ENCODE measurements at places on chromosomes 16 and 17.

GRCh38 chr16:76455257-76455656 is 178.1 kb downstream of the CNTNAP4 start:
- no peak for DNase-seq

- no peak for DNase-seq
These were observed 160.6 kb downstream of the IRF8 start for GRCh38 chr16:86059253-86060171.

- DNase-seq, result no peak
These were observed 145.8 kb upstream of the CDH5 start for GRCh38 chr16:66220702-66221101.

DNA sequence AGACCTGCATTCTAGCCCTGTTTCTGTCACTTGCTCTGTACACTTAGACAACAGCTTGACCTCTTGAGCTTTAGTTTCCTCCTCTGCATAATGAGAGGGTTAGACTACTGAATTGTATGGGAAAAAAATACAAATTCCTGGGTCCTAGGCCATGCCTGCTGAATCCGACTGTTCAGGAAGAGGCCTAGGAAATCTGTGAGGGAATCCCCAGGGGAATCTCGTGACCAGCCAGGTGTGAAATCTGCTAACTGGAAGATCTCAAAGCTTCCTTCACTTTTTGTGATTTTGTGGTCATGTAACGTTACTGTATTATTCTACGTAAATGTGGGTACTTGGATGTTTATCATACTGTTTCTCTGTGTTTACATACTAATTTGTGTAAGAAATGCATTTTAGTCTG is 58.2 kb downstream of the CYLD start:
- no peak for DNase-seq

DNA sequence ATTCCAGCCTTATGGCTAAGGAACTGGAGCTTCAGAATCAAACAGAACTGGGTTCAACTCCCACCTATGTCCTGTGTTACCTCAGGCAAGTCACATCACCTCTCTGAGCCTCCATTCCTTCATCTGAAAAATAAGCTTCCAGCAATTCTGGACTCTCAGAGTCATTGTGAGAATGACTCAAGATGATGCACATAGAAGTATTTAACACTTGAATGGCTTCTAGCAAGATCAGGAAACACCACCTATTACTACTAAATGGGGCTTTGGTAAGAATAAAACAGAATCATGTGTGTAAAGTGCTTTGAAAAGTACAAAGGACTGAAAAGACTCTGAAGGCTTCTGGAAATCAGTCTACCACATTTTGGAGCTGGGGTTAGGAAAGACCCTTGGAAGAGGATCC is 30.8 kb upstream of the CALB2 start:
- DNase-seq, result no peak

- peak; percentile 67 for DNase-seq
These were observed 9.8 kb downstream of the TMEM204 start for GRCh38 chr16:1543085-1543896.

DNA sequence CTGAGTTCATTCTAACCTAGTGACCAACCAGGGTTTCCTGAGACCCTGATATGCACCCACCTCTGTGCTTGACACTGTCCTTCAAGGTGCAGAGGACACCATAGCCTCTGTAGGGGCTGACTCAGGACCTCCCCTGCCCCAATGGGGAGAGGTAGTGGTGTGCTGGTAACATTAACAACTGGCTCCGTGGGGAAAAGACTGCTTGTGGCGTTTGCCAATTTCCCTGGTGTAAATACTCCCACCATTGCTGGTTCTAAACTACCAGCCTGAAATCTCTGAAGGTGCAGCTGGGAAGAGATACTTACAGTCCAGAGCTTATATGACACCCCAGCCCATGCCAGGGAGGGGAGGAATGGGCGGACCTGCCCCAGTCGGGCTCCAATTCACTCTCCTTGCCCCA is 54.9 kb downstream of the ENGASE start:
- DNase-seq, result no peak

DNA sequence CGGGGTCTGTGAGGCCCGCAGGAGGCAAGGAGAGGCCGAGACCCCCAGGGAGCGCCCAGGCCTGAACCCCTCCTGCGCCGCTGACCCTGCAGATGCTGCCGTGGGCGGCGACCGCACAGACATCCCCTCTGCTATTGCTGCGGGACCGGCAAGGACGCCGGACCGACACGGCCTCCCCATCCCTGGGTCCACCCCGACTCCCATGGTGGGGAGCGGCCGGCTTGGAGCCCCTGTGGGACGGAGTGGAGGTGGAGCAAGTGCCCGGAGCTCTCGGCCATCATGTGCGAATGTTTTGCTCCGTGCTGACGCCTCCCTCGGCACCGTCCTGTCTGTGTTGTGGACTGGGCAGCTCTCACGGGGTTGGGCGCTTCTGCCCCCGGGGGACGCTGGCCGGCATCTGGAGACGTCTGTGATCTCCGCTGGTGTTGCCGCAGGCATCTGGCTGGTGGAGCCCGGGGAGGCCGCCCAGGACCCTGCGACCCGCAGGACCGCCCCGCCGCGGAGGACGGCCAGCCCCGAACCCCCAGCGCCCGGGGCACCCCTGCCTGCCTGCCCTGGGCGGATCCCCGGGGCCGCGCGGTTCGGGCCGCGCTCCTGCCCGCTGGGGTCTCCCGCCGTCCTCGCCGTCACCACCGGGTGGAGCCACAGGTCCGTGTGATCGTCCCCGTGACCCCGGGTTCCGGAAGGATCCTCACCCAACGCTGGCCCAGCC is 12.8 kb upstream of the GNG13 start:
- no peak for DNase-seq

- DNase-seq, result no peak
These were observed 18.0 kb downstream of the KLHDC4 start for GRCh38 chr16:87747626-87748414.

DNA sequence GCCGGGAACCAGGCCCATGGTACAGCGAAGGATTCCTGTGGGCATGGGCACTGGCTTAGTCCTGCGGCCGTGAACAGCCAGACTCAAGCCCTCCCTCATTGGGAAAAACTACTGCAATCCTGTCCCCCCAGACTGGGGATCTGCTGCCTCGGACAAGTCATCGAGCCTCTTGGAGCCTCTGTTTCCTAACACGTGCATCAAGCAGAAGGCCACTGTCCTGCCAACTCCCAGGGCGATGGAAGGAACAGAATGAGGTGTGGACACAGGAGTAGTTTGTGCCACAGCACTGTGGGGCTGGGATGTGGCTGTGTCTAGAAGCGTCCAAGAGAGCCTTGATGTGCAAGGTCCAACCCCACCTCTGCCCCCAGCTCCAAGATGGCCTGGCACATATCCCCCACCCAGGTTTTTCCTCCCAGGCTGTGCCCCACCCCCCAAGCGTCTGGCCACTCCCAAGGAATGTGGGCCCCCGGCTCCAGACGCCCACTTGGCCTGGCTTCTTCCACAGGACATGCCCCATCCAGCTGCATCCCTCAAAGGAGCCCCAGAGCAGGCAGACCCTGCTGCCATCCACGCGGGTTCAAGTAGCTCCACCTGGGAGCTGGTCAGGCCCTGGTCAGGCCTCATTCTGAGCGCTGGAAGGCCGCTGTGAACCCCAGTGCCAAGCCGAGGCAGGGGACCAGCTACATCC is 3.4 kb downstream of the CAMKK1 start:
- DNase-seq, result no peak

DNA sequence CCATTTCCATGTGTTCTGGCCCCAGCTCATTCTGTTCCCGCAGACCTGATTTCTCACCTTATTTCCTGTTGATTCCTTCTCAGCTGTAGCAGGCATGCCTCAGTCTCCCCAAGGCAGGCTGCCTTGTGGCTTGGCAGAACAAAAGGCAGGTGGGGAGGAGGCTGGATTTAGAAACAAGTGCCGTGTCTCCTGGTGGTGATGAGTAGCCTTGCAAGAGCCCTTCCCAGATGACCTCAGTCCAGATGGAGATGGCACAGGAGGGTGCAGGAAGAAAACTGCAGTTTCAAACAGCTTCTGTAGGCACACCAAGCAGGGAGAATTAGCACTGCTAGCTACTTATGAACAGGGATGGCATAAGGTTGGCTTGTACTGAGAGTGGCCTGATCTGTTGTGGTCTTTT is 64.6 kb downstream of the ARHGAP44 start:
- DNase-seq, result no peak

DNA sequence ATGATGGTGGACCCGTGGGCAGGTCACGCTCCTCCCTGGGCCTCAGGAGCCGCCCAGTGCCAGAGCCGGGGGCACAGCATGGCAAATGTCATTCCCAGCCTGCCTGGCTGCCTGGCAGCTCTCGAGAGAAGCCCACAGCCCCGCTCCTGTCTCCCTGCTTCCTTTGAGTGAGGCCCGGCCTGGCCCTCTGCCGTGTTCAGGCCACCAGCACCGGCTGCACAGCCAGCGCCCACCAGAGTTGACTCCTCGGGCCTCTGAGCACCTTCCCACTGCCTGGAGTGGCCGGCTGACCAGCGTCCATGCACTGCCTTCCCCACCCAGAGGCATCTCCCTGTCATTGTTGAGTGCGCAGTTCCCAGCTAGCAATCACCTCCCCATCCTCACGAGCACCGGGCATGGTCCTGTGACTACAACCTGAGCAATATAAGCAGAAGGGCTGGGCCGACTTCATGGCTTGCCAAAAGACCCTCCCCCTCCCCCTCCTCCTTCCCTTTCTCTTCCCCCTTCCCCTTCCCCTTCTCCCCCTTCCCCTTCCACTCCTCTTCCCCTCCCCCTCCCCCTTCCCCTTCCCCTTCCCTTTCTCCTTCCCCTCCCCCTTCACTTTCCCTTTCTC is 11.9 kb upstream of the SLC38A10 start:
- no peak for DNase-seq

DNA sequence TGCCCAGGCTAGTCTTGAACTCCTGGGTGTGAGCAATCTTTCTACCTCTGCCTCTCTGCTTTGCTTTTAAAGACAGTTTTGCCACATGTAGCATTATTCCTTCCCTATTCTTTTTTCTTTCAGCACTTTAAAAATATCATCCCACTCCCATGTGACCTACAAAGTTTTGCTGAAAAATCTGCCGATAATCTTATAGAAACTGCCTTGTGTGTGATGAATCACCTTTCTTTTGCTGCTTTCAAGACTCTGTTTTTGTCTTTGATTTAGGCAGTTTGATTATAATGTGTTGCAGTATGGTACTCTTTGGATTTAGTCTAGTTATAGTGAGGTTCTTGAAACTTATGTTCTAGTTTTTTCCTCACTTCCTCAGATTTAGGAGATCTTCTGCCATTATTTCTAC is 142.0 kb upstream of the KIF2B start:
- no peak for DNase-seq

All from stimulated activated CD4-positive, alpha-beta T cell treated with anti-CD3 and anti-CD28 coated beads, Interleukin-12 subunit alpha, Interleukin-12 subunit beta, amount 100 ng/mL, for 48 hours (primary cell).